Stimulated activated CD4-positive, alpha-beta T cell treated with anti-CD3 and anti-CD28 coated beads, TNF-alpha, amount 100 ng/mL, for 1 hour (primary cell): ENCODE measurements at places on chromosomes 13 and 19.

- DNase-seq: no peak
These were observed 87.4 kb upstream of the ARHGEF7 start for GRCh38 chr13:111027458-111028439.

DNA sequence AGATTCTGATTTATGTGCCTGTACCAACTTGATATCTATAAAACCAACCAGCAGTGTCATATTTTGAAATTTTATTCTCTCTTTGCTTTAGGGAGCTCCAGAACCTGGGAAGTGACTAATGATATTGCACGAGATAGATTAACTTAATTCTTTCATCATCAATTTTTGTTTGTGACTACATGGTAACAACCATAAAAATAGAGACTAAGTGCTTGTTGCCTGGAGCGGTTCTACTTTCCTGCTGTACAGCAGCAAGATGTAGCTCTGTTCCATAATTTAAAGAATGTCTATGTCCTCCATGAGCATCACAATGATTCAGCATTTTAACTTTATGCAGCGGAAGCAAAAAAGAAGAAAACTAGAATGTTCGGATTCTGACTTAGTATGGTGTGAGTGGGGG lies 275.6 kb downstream of the KLF5 start:
- DNase-seq: no peak

DNA sequence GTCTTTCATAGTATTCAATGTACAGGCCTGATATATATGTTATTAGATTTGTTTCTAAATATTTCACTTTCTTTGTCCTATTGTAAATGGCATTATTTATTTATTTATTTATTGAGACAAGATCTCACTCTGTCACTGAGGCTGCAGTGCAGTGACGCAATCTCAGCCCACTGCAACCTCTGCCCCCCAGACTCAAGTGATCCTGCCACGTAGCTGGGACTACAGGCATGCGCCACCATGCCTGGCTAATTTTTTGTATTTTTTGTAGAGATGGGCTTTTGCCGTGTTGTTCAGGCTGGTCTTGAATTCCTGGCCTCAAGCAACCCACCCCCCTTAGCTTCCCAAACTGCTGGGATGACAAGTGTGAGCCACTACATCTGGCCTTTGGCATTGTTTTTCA lies 5.4 kb upstream of the GAS6 start:
- DNase-seq: no peak

GRCh38 chr19:55640043-55640576 lies 692 bp upstream of the ZNF580 start:
- no peak for DNase-seq

- peak; percentile 23 for DNase-seq
These were observed 73.4 kb upstream of the UBL3 start for GRCh38 chr13:29923554-29924481.

DNA sequence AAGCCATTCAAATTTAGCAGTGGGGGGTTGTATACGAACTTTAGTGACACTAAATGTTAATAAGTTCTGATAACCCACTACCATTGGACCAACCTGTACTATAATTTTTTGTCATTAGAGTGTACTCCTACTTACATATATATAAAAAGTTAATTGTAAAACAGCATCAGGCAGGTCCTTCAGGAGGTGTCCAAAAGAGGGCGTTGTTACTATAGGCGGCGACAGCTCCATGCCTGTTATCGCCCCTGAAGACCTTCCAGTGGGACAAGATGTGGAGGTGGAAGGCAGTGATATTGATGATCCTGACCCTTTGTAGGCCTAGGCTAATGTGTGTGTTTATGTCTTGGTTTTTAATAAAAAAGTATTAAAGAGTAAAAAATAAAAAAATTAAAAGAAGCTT lies 27.5 kb downstream of the SPRYD7 start:
- DNase-seq: no peak

- DNase-seq: no peak
These were observed 9.4 kb downstream of the USHBP1 start for GRCh38 chr19:17255150-17255621.

- DNase-seq: no peak
These were observed 33.6 kb upstream of the SLC10A2 start for GRCh38 chr13:103099722-103100293.

- no peak for DNase-seq
These were observed 59.7 kb downstream of the SHISA2 start for GRCh38 chr13:25992076-25992475.

- DNase-seq: no peak
These were observed 53.6 kb upstream of the FAM124A start for GRCh38 chr13:51168623-51169022.

DNA sequence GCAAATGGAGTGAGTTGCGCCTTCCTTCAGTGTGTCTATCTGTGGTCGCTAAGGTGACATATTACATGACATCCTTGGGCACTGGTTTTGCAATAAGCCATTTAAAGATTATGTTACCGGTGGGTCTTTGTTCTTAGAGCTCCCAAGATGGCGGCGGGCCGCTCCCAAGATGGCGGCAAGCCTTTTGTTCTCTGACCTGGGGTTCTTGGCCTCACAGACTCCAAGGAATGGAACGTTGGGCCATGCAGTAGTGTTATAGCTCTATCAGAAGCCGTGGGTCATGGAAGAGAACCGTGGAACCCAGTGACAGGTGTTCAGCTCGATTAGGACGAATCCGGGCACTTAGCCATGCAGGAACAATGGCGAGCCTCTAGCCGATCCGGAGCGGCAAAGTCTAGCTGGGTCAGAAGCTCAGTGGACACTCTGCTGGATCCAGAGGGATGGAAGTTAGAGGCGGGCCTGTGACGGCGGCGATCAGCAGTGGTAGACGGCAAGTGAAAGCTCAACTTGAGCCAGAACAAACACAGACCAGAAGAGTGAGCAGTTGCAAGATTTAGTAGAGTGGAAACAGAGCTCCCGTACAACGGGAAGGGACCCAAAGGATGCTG lies 188.6 kb downstream of the TEX29 start:
- DNase-seq: no peak

- no peak for DNase-seq
These were observed 85.1 kb downstream of the RNASEH2B start for GRCh38 chr13:50994651-50995050.

DNA sequence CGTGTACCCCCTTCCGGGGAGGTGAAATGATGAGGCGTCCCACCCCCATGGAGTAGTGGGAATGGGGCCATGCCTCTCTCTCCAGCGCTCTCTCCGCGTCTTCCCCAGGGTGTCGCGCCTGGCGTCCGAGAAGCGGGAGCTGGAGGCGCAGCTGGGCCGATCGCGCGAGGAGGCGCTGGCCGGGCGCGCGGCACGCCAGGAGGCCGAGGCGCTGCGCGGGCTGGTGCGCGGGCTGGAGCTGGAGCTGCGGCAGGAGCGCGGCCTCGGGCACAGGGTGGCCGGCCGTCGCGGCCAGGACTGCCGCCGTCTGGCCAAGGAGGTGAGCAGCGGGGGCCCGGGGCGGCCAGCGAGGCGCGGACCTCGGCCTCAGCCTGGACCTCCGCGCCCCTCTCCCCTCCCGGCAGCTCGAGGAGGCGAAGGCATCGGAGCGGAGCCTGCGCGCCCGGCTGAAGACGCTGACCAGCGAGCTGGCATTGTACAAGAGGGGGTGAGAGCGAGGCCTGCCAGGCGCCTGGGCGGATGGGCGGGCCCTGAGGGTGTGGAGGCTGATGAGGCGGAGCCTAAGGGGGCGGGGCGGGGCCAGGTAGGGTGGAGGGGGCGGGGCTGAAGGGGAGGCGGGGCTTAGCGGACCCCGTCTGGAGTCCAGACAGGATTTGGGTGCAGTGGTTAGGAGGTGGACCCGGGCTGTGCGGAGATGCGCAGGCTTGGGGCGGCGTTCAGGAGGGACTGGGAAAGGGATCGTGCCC lies 7.7 kb downstream of the PGLYRP1 start:
- peak; percentile 22 for DNase-seq

GRCh38 chr13:60358453-60358852 lies 38.6 kb upstream of the TDRD3 start:
- no peak for DNase-seq

- DNase-seq: no peak
These were observed 5.1 kb downstream of the CD37 start for GRCh38 chr19:49340069-49340864.
